ENCODE measurements at places on chromosomes 2 and 18.

- no peak for DNase-seq
These were observed 207.4 kb downstream of the ZFP36L2 start for GRCh38 chr2:43019025-43019367.

- no peak for DNase-seq
These were observed 13.1 kb downstream of the TMEM131 start for GRCh38 chr2:97982621-97983020.

GRCh38 chr2:26002632-26003310 lies 20.5 kb upstream of the KIF3C start:
- DNase-seq: no peak

DNA sequence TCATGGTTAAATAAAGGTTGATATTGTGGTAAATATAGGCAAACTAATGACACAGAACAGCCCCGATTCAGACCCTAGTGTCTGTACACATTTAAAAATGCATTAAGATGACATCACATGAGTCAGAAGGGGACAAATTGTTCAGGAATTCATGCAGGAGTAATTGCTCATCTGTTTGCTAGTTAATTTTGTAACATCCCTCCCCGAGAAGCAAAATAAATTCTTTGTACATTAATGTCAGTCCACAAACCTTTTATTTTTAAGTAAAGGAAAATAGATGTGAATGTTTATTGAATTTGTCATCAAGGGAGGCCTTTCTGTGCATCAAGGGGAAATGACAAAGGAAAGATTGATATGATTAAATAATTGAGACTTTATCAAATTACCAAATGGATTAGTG lies 69.9 kb downstream of the SH3BP4 start:
- DNase-seq: no peak

DNA sequence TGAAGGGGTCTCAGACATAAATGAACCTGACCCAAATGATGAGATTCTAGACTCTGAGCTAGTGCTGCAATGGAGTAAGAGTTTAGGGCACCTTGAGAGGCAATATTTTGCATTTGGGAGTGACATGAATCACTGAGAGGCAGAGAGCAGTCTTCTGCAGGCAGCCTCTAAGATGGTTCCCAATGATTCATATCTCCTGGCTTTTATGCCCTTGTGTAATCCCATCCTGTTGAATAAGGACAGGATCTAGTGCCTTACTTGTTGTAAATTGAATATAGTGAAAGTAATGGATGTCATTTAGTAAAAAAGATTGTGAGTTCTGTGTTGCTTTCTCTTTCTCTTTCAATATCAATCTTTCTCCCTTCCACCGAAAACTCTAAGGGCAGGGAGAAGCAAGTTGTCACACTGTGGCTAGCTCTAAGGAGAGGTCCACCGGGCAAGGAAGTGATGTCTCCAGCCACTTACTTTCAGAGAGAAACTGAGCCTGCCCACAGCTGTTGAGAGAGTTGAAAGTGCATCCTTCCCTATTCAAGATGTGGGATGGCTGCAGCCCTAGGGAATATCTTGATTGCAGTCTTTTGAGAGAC lies 144.7 kb downstream of the TRIB2 start:
- DNase-seq: no peak

GRCh38 chr18:74273394-74273793 lies 18.4 kb downstream of the CYB5A start:
- no peak for DNase-seq

DNA sequence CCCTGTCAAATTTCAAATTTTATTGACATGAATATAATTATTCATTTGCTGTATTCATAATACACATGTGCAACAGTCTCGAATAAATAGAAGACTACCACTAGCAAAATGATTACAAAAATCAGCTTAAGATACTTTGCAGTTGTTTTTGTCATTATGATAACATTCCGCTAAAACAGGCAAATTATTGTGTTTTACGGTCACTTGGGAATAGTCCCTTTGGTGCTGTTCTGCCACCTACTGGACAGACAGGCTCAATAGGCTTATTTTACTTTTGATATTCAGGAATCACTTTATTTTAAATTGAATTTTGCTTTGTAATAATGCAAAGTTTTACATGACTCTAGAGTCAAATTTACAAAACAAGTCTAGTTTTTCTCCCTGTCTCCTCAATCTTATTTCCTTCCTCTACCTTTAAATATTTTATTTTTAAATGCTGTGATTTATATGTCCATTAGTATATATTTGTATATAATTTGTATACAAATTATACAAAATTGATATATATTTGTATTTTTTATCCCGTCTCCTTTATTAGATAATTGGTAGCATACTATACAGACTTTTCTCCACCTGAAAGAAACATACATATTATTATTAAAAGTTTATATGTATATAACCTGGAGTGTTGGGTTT lies 456.3 kb downstream of the DLGAP1 start:
- DNase-seq: no peak

DNA sequence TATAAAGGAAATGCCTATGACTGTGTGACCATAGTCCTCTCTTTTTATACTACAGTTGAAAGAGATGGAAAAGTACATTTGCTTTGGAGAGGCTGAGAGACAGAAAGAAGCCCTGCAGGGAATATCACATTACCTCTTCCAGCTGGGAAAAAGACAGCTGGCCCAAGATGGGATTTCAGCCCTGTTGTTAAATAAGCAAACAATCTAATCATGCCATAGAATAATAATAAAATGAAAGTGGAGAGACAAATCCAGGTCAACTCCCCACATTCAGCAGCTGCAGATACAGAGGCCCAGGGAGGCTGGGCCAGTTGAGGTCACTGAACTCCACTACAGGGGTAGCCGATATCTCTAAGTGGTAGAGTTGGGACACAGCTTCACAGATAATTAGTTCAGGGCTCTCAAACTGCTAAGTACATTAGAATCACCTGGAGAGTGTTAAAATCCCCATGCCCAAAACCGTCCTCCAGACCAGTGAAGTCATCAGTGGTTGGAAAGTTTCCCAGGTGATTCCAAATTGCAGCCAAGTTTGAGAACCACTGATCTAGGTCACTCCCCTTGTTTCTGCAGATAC lies 81.9 kb downstream of the MOGAT1 start:
- DNase-seq: no peak

DNA sequence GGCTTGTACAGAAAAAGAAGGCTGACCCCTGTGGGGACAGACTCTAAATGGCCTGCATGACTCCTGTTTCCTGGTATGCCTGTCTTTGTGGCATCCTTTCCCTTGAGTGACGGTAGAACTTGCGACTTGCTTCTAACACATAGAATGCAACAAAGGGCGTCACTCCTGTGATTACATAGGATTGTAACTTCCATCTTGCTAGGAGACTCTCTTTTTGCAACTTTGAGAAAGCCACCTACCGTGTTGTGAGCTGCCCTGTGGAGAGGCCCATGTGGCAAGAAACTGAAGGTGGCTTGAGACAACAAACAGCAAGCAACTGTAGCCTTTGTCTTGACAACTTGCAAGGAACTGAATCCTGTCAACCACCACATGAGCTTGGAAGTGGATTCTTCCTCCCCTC lies 46.5 kb downstream of the THNSL2 start:
- DNase-seq: no peak

GRCh38 chr2:197516393-197516761 lies 511 bp downstream of the MOB4 start:
- no peak for DNase-seq

- no peak for DNase-seq
These were observed 301.3 kb downstream of the ZNF407 start for GRCh38 chr18:74898965-74899364.

DNA sequence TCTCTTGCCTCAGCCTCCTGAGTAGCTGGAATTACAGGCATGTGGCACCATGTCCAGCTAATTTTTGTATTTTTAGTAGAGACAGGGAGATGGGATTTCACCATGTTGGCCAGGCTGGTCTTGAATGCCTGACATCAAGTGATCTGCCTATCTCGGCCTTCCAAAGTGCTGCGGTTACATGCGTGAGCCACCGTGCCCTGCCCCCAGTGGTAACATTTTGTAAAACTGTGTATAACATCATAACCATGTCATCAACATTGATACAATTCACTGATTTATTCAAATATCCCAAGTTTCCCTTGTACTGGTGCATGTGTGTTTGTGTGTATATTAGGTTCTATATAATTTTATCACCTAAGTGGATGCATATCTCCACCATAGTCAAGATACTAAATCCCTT lies 70.0 kb downstream of the PDCL3 start:
- no peak for DNase-seq

GRCh38 chr2:210630873-210631560 lies 74.6 kb downstream of the CPS1 start:
- no peak for DNase-seq

DNA sequence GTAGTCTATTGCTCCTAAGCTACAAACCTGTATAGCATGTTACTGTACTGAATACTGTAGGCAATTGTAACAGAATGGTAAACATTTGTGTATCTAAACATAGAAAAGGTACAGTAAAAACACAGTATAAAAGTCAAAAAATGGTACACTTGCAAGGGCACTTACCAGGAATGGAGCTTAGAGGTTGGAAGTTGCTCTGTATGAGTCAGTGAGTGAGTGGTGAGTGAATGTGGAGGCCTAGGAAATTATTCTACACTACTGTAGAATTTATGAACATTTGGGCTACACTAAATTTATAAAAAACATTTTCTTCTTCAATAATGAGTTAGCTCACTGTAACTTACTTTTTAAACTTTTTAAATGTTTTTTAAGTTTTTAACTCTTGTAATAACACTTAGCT lies 19.0 kb downstream of the NABP1 start:
- DNase-seq: no peak

DNA sequence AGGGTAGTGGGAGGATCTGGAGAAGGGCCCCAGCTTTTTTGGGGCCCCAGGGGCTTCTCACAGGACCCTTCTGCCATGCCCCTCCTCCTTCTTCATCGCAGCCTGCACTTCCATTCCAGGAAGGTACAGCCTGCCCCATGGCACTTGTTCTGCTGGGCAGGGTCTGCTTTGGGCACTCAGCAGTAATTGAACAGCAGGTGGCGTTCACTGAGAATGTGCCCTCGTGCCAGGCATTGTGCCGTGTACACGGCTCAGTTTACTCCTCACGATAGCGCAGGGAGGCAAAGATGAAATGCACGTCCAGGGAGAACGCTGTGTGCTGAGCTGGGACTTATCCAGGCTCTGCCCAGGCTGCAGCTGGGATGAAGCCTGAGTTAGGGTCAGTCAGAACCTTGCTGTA lies 54.8 kb upstream of the ASB18 start:
- no peak for DNase-seq

GRCh38 chr18:37564711-37565100 lies 892 bp downstream of the CELF4 start:
- no peak for DNase-seq

GRCh38 chr18:75213611-75214331 lies 3.2 kb downstream of the TSHZ1 start:
- DNase-seq: no peak

DNA sequence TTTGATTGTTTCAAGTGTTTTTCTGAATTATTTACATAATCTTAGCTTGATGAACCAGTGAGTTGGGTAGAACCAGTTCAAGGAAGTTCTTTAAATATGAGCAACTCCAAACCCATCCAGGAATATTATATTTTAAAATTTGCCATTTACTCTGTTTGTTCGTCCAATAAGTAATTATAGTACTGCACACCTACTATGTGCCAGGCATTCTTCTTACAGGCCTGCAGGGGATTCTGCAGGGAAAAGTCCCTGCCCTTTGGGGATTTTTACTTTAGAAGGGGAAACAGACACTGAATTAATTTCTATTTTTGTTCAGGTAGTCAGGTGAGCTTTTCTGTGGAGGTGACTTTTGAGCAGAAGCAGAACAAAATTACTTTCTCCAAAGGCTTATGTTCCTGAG lies 146.9 kb downstream of the DOCK10 start:
- DNase-seq: no peak

GRCh38 chr2:99662761-99663341 lies 173.0 kb upstream of the REV1 start:
- DNase-seq: no peak

- DNase-seq: no peak
These were observed 73.6 kb downstream of the MAIP1 start for GRCh38 chr2:200028998-200029397.

DNA sequence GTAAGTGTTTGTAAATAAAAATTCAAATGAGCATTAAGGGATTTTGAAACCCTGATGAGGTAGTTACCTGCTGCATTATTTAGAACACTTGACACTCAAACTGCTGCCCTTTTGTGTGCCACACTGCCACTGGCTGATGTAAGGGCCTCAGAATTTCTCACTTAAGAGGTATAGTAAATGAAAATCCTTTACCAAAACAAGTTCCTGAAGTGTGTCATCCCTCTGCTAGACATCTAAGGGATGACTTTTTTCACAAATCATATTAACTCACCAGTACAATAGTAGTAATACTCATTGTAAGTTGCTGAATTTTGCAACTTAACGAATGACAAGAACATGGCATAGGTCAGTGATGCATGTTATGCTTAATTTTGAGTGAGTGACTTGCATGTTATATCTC lies 274.9 kb upstream of the UBE2E3 start:
- no peak for DNase-seq

All from cerebellar nuclear complex (tissue), 1 donor.